ENCODE measurements at places on chromosomes 3 and 15.

DNA sequence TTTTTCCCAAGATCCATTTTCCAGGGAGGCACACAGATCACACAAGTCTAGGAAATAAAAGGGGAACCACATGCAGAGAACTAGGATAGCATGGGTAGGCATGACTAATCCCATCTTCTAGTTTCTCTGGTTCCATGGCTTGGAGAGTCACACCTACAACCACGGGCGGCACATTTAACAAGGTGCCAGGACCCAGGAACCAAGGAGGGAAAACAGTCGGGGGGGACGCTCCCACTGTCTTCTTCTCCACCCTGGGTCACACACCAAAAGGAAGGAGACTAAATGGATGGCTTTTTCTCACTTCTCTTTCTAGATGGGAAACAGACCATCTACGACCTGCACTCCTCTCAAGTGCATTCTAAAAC is 4.6 kb upstream of the SMCO1 start:
- DNase-seq: no peak

DNA sequence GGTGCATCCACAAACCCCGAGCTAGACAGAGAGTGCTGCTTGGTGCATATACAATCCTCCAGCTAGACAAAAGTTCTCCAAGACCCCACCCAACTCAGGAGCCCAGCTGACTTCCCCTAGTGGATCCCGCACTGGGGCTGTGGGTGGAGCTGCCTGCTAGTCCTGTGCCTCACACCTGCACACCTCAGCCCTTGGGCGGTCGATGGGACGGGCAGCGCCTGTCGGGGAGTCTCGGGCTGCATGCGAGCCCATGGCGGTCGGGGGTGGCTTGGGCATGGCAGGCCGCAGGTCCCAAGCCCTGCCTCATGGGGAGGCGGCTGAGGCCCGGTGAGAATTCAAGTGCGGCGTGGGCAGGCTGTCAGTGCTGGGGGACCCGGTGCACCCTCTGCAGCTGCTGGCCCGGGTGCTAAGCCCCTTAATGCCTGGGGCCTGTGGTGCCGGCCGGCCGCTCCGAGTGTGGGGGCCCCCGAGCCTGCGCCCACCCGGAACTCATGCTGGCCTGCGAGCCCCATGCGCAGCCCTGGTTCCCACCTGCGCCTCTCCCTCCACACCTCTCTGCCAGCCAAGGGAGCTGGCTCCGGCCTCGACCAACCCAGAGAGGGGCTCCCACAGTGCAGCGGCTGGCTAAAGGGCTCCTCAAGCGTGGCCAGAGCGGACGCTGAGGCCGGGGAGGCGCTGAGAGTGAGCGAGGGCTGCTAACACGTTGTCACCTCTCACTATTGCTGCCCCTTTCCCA is 31.0 kb downstream of the ZNF589 start:
- DNase-seq: no peak

- no peak for DNase-seq
Measured at GRCh38 chr3:159974-160373, 36.6 kb upstream of the CHL1 start.

DNA sequence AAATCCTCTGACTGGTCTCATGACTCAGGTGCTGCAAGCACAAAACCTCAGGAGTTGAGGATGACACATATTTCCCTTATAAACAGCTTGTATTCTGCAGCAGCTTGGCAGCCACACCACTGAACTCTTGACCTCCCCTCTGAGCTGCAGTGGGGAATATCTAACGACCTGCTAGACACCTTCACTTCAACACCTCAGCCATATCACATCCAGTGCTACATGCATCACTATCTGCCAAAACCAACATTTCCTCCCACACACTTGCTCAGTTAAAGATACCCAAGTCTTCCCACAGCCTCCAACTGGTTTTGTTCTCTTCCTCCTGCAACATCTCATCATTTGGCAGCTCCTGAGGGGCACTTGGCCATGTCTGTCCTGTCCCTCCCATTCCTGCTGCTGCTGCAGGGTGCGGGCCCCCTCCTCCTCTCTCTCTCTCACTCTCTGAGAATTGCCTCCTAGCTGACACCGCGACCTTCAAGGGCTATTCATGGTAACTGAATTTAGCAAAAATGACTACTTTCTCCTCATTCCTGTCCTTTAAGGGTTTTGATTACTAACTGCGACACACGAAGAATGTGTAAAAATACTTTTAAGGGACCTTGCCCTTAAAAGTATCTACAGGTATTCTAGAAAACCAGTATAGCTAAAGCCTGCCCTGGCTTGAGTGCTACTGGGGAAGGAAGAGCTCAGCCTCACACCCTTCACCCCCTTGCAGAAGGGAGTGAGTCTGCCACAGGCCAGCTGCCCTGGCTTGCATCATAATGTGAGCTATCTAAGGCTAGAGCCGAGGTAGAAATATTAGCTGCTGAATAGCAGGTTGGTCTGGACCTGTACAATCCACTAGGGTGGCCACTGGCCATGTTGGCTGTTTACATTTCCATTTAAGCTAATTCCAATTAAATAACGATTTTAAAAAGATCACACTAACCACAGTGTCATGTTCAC is 5.0 kb upstream of the CCR9 start:
- DNase-seq: peak; percentile 40

- no peak for DNase-seq
Measured at GRCh38 chr3:54962200-54962599, 34.3 kb upstream of the LRTM1 start.

DNA sequence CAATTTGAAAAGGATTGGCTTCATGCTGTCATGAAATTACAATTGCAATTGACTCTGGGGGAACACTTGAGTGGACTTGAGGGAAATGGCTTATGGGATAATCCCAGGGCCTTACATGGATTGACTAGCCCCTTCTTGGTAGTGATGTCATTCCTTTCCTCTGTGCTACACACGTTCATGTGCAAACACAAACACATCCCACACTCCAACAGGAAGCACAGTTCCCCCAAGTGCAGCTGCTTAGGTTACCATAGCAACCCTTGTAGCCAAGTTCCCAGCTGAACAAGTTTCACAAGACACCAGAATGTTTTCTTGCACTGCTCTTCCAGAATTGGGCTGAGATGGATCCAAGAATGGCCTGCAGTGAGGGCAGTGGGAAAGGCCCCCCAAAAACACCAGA is 217.0 kb downstream of the ZNF621 start:
- DNase-seq: no peak

GRCh38 chr15:29569533-29570092 is 252.7 kb downstream of the TJP1 start:
- DNase-seq: no peak

GRCh38 chr15:96177279-96177678 is 153.2 kb upstream of the NR2F2 start:
- no peak for DNase-seq

- DNase-seq: no peak
Measured at GRCh38 chr3:106699122-106699521, 678.1 kb upstream of the CCDC54 start.

DNA sequence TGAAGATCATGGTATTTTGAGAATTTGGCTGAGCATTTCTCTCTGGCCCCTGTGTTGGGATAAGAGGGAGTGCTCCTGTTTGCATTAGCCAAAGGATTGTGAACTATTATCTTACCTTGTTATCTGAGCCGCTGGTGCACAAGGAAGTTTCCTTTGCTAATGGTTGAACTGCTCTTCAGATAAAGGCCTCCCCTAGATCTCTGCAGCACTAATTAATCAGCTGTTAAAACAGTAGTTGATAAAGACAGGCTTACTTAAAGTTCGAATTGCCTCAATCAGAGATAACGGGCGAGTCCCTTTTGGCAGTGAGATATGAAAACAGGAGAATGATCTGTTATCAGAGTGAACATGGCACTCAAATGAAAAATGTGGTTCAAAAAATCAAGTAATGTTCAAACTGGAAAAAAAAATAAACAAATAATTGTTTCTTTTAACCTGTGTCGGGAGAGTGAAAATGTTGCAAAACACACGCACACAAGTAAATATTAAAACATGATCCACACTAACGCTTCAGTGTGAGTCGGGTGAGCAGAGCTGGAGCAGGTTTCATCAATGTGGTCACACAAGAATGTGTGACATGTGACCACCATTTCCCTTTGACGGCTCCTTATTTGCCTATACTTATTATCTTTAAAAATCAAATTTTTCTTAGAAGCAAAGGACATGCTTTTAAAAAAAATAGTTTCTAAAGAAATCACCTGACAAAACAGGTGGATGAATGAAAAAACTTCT is 469.1 kb downstream of the SOX2 start:
- no peak for DNase-seq

- DNase-seq: no peak
Measured at GRCh38 chr3:33982269-33982798, 183.9 kb downstream of the PDCD6IP start.

Measured in stimulated activated CD4-positive, alpha-beta T cell treated with anti-CD3 and anti-CD28 coated beads, Interleukin-1b, Interleukin-23, amount 100 ng/mL, for 48 hours (primary cell).